ENCODE measurements at places on chromosomes 3 and 15. TPM values are rescaled to one million over a fixed set of nuclear protein-coding genes. Genes with fewer than 3 reads are reported as not detected.

GRCh38 chr15:66646799-66647198, 55.2 kb upstream of the SMAD6 start:
- no peaks in the 10 kb centered on the region for H3K36me3 ChIP-seq
- no peak overlapping the region for H3K4me3 ChIP-seq
- no peak overlapping the region for H3K27ac ChIP-seq

The CCR8 gene
- total RNA-seq = not detected

- H3K27ac ChIP-seq = no peak overlapping the region
- H3K36me3 ChIP-seq = no peaks in the 10 kb centered on the region
- H3K4me3 ChIP-seq = no peak overlapping the region
- DNase-seq = no peak
- H3K4me1 ChIP-seq = peaks cover 8% of the 10 kb centered on the region
Observed at GRCh38 chr15:62164014-62164395, 1.1 kb downstream of the C2CD4B start.

DNA sequence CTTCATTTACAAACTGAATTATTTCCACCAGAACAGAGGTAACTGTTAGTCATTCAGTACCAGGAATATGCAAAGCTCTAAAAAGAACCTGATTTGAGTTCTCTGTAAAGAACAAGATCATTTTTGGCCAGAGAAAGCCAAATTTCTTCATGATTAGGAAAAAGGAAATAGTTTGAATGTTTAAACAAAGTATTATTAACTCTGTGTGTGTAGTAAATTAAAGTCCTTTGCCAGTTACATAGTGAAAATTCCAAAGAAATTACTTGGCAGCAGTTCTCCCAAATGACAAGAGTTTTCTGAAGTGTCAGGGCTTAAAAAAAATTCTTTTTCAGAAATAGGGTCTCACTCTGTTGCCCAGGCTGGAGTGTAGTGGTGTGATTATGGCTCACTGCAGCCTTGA, 24.5 kb downstream of the QTRT2 start:
- no peaks in the 10 kb centered on the region for H3K4me1 ChIP-seq
- peak; percentile 22 for DNase-seq
- no peaks in the 10 kb centered on the region for H3K27me3 ChIP-seq
- H3K27ac ChIP-seq = no peak overlapping the region
- H3K4me3 ChIP-seq = no peak overlapping the region

The CLDN16 gene
- total RNA-seq = 0.50 TPM

The HIGD2B gene
- total RNA-seq = not detected

DNA sequence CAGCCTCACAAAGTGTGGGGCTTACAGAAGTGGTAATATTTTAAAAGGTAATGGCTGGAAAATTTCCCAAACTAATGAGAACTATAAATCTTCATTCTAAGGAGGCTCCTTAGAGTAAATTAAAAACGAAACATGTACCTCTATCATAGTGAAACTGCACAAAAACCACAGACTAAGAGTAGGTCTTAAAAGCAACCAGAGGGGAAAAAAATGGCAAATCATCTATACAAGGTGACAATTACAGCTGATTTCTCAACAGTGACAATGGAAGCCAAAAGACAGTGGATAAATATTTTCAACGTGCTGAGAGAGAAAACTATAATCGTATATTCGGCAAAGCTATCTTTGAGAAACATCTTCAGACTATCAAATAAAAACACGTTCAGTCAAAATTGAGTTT, 20.6 kb downstream of the HEG1 start:
- no peak overlapping the region for H3K4me3 ChIP-seq
- no peaks in the 10 kb centered on the region for H3K27me3 ChIP-seq

The CD47 gene
- total RNA-seq = 34.4 TPM

DNA sequence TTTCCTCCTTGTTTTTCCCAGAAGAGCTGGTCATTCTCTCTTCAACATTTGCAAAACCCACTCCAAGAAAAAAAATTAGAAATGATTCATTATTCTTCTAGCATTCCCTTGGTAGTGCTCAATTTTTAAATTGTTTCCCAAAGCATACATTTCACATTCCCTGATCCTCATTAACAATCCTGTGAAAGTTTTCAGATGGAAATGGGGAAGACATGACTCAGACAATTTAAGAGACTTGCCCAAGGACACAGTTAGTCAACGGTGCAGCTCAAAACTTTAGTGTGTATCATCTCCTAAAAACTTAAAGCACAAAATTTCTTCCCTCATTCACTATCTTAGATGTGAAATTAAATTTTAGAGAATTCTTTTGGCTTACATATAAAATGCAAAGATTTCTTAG, 17.1 kb upstream of the ABI3BP start:
- no peak overlapping the region for H3K4me3 ChIP-seq
- H3K4me1 ChIP-seq = no peaks in the 10 kb centered on the region
- DNase-seq = peak; percentile 49
- no peaks in the 10 kb centered on the region for H3K36me3 ChIP-seq

GRCh38 chr3:193548406-193548805, 6.3 kb downstream of the ATP13A4 start:
- no peaks in the 10 kb centered on the region for H3K4me1 ChIP-seq
- no peaks in the 10 kb centered on the region for H3K27me3 ChIP-seq
- H3K4me3 ChIP-seq = no peak overlapping the region
- H3K27ac ChIP-seq = no peak overlapping the region
- no peak for DNase-seq

DNA sequence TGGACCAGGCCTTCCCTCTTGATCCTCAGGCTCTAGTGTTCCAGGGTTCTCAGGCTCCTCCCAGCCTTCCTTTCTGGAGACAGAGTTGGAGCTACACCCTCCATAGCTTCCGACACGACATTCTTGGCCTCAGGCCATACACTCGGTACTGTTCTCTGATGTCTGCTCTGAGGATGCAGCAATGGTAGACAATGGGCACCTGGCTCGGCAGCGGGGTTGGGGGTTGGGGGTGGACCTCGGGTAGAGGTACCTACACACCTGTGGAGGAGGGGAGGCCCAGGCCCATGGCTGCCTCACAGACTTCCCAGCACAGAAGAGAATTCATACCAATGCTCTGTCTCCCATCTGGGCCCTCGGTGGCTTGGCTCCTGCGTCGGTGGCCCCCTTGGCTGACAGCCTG, 21.4 kb downstream of the CCDC13 start:
- H3K27ac ChIP-seq = no peak overlapping the region
- no peak for DNase-seq
- H3K36me3 ChIP-seq = no peaks in the 10 kb centered on the region

- no peak overlapping the region for H3K4me3 ChIP-seq
- H3K27ac ChIP-seq = no peak overlapping the region
- H3K36me3 ChIP-seq = no peaks in the 10 kb centered on the region
- no peaks in the 10 kb centered on the region for H3K27me3 ChIP-seq
- no peaks in the 10 kb centered on the region for H3K4me1 ChIP-seq
Observed at GRCh38 chr3:192303235-192303634, 424.1 kb downstream of the FGF12 start.

The MNS1 gene
- 0.86 TPM for total RNA-seq

- DNase-seq = peak; percentile 15
- peaks cover 5% of the 10 kb centered on the region for H3K4me1 ChIP-seq
- H3K27ac ChIP-seq = peak overlapping the region; percentile 61
- no peaks in the 10 kb centered on the region for H3K36me3 ChIP-seq
- H3K4me3 ChIP-seq = peak overlapping the region; percentile 87
Observed at GRCh38 chr3:23202203-23202920, 765 bp upstream of the UBE2E2 start.

The CATSPER2 gene
- total RNA-seq = 3.3 TPM

- no peak overlapping the region for H3K27ac ChIP-seq
- H3K4me3 ChIP-seq = no peak overlapping the region
- no peaks in the 10 kb centered on the region for H3K27me3 ChIP-seq
- H3K4me1 ChIP-seq = no peaks in the 10 kb centered on the region
- H3K36me3 ChIP-seq = no peaks in the 10 kb centered on the region
Observed at GRCh38 chr3:176208915-176209314, 988.4 kb downstream of the TBL1XR1 start.

GRCh38 chr3:180184816-180185215, 148.1 kb upstream of the PEX5L start:
- H3K4me1 ChIP-seq = no peaks in the 10 kb centered on the region
- no peak overlapping the region for H3K27ac ChIP-seq
- no peak overlapping the region for H3K4me3 ChIP-seq
- H3K27me3 ChIP-seq = no peaks in the 10 kb centered on the region

The GATA2 gene
- 0.58 TPM for total RNA-seq

The DCUN1D1 gene
- 50.2 TPM for total RNA-seq

The AADACL2 gene
- not detected for total RNA-seq

The SH3GL3 gene
- 2.7 TPM for total RNA-seq

- no peaks in the 10 kb centered on the region for H3K27me3 ChIP-seq
- DNase-seq = no peak
- H3K4me3 ChIP-seq = no peak overlapping the region
- H3K27ac ChIP-seq = no peak overlapping the region
- H3K4me1 ChIP-seq = no peaks in the 10 kb centered on the region
Observed at GRCh38 chr3:42815826-42816225, 6.6 kb downstream of the ACKR2 start.

The ADCY5 gene
- 1.2 TPM for total RNA-seq

DNA sequence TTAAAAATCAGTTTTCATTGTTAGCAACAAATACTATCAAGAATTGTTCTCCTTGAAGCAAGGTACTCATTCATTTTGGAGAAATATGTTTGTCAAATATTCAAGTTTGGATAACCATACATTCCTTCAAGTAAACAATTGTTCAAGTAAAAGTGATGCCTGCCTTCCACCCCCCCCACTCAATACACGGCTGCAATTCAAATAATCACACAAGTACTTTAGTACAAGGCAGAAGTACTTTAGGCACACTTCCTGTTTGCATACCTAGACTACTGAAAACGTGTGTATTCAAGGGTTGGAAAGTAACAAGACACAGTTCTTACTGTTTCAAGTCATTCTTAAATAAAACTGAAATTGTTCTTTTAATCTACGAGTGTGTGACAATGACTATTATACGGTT, 45.4 kb downstream of the TJP1 start:
- no peak for DNase-seq
- H3K27ac ChIP-seq = no peak overlapping the region
- H3K36me3 ChIP-seq = no peaks in the 10 kb centered on the region
- H3K4me1 ChIP-seq = peaks cover 17% of the 10 kb centered on the region

The FOXB1 gene
- total RNA-seq = 1.3 TPM

- H3K27me3 ChIP-seq = no peaks in the 10 kb centered on the region
- H3K4me1 ChIP-seq = peaks cover 10% of the 10 kb centered on the region
- no peaks in the 10 kb centered on the region for H3K36me3 ChIP-seq
- no peak overlapping the region for H3K4me3 ChIP-seq
- no peak overlapping the region for H3K27ac ChIP-seq
Observed at GRCh38 chr3:86867982-86868381, 123.0 kb downstream of the VGLL3 start.

DNA sequence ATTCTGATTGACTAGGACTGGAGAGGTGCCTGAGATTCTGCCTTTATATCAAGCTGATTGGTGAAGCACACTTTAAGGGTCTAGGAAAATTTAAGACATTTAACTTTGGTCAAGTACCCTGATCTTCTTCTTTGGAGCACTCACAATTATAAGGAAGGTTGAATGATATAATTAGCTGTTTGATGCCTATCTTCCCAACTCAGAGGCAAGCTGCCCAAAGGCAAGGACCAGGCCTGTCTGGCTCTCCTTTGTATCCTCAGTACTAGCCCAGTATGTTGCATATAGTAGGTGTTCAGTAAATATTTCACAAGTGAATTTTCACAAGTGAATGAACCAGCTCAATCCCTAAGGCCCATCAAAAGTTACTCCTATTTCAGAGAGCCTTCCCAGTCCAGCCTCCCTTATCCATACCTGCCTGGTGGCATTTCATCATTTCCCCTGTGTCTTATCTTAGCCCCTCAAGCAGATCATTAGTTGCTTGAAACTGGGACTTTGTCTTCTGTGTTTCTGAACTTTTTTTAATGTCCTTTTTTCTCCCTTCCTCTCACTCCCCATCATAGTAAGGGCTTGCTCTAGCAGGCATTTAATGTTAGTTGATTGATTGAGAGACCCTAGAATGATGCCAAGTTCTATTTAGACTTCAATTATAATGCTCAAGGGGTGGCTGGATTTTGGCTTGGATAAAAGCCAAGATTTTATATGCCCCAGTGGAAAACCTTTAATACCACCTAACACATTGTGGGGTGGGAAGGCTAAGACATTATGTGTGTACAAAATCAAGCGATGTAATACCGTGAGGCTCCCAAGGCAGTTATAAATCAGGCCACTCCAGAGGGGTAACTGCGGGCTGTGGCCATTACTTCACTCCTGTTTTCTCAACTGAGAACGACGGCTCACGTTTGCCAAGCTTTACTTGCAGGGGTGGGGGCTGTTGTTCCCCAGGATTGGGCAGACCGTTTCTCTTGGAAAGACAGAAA, 43.2 kb upstream of the BOC start:
- H3K36me3 ChIP-seq = no peaks in the 10 kb centered on the region
- DNase-seq = no peak
- H3K4me1 ChIP-seq = peaks cover 11% of the 10 kb centered on the region
- no peak overlapping the region for H3K4me3 ChIP-seq
- no peaks in the 10 kb centered on the region for H3K27me3 ChIP-seq
- H3K27ac ChIP-seq = no peak overlapping the region

DNA sequence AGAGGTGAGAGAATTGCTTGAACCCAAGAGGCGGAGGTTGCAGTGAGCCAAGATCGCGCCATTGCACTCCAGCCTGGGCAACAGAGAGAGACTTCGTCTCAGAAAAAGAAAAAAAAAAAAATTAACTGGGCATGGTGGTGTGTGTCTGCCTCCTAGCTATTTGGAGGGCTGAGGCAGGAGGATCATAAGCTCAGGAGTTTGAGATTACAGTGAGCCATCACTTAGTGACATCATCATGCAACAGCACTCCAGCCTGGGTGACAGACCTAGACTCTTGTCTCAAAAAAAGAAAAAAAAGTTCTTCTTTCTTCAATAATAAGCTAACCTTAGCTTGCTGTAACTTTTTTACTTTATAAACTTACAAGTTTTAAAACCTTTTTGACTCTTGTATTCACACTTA, 99.8 kb downstream of the SLMAP start:
- DNase-seq = no peak
- no peak overlapping the region for H3K4me3 ChIP-seq
- no peaks in the 10 kb centered on the region for H3K27me3 ChIP-seq
- no peaks in the 10 kb centered on the region for H3K4me1 ChIP-seq

The ZNF80 gene
- not detected for total RNA-seq

- H3K36me3 ChIP-seq = no peaks in the 10 kb centered on the region
- no peak for DNase-seq
- no peak overlapping the region for H3K4me3 ChIP-seq
Observed at GRCh38 chr3:82448320-82448719, 686.9 kb upstream of the GBE1 start.

The CTDSPL2 gene
- 39.8 TPM for total RNA-seq

The SPINT1 gene
- total RNA-seq = 30.1 TPM

DNA sequence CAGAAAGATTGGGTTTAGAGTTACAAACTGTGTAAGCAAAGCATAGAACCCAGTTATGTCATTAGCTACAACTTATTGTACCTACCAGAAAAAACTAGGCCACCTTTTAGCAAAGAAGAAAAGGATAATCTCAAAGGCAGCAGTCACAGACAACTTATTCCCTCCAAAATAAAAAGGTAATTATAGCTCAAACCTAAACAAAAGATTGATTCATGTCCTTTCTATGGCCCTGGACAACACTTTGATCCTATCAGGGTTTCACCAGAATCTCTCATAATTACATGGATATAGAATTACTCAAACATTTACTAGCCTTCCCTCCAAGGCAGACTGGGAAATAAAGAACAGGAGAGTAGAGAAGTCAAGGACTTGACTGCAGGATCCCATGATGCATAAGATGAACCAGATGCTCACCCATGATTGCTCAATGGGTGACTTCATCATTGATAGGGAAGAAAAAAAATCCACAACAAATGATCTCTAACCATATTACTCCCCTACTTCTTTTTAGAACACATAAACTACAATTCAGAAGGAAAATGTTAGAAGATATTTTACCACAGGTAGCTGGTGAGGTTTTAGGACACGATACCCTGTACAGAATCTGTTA, 17.4 kb downstream of the DET1 start:
- H3K36me3 ChIP-seq = peaks cover 20% of the 10 kb centered on the region
- no peak overlapping the region for H3K27ac ChIP-seq
- no peak for DNase-seq
- H3K4me1 ChIP-seq = no peaks in the 10 kb centered on the region

The AADAC gene
- total RNA-seq = not detected
